ENCODE measurements at places on chromosomes 11 and 22.

DNA sequence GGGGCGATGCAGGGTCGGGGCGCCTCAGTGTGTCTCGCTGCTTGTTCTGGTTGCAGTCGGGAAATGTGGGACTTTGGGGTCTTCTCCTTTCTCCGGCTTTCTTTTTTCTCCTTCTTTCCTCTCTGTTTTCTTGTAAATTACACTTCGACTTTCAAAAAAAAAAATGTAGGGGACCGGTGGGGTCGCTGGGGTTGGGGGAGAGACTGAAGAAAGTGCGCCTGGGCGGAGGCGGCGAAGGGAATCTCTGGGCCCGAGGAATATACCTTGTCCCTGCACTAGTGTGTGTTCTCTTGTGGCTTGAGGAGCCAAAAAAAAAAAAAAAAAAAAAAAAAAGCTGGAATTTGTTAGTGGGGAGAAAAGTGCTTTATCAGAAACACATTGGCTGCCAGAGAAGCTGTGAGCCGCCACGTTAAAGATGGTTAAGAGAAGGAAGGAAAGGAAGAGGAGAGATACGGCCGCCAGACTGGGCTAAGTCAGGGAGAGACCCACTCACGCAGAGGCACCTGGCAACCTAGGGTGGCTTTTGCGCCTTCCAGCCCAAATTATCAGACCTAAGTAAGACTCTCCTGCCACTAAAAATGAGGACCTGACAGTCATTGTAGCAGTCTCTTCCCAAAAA is 8.4 kb upstream of the FLI1 start:
- no peak for DNase-seq

GRCh38 chr11:64036087-64037026 is 626 bp downstream of the FLRT1 start:
- DNase-seq: peak; percentile 35

- no peak for DNase-seq
These were observed 20.6 kb upstream of the CHST1 start for GRCh38 chr11:45685964-45686537.

GRCh38 chr11:3642071-3642951 is 519 bp upstream of the ART5 start:
- DNase-seq: peak; percentile 87

- DNase-seq: peak; percentile 21
These were observed 2.0 kb downstream of the NAV2 start for GRCh38 chr11:19714387-19715363.

- no peak for DNase-seq
These were observed 16.2 kb downstream of the LIF start for GRCh38 chr22:30230330-30230729.

DNA sequence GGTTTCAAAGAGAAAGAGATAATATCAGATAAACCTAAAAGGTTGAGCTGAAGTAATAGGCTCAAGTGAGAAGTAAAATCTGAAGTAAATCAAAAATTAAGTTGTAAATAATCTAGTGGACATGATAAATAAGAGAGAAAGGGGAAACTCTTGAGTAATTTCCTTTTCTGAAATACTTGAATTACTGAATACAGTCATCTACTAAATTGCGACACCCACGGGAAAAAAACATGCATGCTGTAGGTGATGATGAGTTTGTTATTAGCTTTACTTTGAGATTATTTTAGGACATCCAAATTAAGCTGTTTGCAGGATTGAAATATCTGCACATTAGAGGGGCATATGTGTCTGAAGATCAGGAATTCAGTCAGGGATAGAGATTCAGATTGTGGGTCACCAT is 50.0 kb upstream of the CARD18 start:
- DNase-seq: no peak

DNA sequence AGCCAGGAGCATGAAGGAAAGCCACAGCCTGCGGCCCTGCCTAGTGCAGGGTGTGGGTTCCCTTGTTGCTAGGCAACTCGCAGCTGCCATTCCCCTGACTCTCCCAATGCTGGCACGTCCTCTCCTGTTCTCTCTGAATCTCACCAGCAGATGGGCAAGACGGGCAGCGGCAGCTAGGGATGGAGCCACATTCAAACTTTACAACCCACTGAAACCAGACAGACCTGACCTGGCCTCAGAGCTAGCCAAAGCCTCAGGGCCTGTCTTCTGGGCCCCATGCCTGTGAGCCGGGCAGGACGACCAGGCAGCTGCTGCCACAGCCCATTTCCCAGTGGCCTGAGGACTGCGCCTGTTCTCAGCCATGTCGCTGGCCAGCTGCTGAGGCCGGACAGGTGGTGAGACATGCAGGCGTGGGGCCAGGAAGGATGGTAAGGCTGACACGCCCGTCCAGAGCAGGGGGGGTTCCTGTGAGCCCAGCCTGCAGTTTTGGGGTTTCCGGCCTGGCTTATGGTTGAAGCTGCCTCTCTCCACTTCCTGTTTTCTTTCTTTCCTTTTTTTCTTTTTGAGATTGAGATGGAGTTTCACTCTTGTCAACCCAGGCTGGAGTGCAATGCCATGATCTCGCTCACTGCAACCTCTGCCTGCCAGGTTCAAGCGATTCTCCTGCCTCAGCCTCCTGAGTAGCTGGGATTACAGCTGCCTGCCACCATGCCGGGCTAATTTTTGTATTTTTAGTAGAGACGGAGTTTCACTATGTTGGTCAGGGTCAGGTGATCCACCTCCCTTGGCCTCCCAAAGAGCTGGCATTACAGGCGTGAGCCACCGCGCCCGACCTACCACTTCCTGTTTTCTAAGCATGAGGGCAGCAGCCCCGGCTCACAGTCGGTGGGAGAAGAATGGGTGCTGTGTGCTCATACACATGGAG is 4.1 kb downstream of the SUN2 start:
- DNase-seq: peak; percentile 81

- DNase-seq: no peak
These were observed 12.3 kb downstream of the DGAT2 start for GRCh38 chr11:75780888-75781287.

- no peak for DNase-seq
These were observed 93.8 kb upstream of the BLID start for GRCh38 chr11:122209619-122210366.

DNA sequence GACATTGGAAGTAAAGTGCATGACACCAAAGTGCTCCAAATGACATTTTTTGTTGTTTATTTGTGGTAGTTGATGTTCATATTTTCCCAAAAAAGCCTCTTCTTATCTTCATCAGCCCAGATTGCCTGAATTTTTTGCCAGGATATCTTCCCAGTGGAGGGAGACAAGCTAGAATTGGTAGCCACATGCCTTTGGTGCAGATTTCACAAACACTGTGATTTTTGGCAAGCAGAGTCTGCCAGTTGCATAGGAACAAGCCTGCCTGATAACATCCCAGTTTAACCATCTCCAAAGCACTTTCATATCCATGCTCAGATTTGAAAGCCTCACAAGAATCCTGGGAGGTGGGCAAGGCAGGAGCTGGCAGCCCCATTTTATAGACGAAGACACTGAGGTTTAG is 102.3 kb upstream of the SYT13 start:
- no peak for DNase-seq

DNA sequence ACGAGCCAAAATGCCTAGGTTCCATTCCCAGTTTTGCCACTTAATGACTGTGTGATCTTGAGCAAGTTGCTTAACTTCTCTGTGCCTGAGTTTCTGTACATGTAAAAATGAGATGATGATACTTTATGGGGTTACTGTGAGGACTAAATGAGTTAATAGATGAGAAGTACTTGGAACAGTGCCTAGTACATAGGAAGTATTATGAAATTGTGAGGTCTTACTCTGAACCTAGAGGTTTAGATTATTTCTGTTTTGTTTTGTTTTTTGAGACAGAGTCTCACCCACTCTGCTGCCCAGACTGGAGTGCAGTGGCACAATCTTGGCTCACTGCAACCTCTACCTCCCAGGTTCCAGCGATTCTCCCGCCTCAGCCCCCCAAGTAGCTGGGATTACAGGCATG is 227.0 kb upstream of the POU2AF2 start:
- no peak for DNase-seq

GRCh38 chr11:6305297-6305696 is 15.0 kb downstream of the CAVIN3 start:
- no peak for DNase-seq

DNA sequence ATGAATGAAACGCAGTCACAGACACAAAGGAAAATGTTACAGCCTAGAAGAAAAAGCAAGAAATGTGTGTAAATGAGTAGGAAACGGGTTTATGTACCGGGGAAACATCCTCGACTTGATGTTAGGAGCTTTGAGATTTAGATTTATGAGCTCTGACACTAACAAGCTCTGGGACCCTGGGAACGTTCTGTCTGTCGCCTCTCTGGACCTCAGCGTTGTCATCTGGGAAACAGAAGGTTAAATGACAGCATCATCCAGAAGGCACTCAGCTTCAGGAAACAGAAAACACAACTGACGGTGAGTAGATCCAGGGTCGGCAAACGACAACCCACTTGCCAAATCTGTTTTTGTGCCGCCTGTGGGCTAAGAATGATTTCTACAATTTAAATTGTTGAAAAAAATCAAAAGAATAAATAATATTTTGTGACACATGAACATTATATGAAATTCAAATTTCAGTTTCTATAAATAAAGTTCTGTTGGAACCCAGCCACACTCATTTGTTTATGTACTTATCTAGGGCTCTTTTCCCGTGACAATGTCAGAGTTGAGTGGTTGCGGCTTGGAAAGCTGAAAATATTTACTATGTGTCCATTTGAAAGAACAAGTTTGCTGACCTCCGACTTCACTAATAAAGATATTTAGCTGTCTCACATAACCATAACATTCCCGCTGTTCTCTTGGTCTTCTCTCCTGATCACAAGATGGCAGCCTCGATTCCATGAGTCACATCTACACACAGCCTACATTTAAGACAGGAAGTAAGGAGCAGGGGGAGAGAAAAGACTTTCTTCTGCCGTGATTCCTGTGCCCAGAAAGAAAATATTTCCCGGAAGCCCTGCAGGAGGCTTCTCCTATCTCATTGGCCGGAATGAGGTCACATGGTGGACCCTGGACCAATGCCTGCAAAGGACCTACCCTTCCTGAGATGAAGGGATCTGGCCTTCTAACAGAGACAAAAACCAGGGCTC is 47.1 kb upstream of the SYT13 start:
- DNase-seq: no peak

DNA sequence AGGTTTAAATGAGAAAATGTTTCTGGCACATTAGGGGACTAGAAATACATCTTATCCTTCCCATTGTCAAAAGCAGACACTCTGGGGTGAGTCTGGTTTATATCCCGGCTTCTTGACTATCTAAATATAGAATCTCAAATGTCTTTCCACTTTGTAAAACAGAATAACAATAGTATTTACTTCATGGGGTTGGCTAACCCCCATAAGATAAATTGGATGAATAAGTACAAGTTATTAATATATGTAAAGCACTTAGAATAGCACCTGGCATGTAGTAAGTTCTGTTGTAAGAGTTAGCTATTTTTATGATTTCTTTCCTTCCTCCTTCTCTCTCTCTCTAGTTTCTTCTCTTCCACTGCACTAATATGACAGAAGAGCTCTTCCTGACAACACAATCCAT is 499.1 kb downstream of the INSC start:
- no peak for DNase-seq

GRCh38 chr11:70335511-70335910 is 62.8 kb upstream of the CTTN start:
- no peak for DNase-seq

DNA sequence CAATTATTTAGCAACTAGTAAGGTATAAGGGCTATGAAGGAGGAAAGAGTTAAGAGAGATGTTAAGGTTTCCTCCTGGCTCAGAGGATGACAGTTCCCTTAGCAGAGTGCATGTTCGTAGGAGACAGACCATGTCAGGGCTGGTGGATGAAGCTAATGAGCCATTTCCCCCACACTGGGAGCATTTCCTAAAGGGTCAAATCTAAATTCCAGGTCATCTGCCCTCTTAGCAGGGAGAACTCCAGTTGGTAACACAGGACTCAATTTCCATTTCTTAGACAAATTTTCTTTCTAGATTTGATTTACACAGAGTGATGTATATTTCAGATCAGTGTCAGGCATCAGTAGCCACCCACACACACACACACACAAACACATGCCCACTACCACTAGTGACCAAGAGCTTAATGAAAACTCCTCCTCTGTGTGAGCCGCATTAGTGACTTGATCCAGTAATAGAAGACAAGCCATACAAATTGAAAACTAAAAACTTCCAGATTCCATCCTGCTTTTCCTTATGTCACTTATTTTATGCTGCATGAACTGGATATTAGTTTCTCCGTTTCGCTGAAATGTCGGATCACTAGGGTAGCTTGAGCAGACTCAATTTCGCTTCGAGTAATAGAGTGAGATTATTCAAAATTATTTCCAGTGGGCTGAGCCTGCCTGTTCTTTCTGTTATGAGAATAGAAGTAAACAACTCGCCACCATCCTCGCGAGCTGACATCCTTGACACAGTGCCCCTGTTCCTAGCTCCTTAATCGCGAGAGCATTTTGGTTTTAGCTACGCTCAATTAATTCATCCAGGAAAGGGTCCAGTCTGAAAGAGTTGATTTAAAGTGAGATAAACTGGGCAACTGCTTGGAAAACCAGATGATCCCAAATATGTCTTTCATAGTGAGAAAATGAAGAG is 582.6 kb downstream of the SOX6 start:
- DNase-seq: no peak

- DNase-seq: no peak
These were observed 468.9 kb downstream of the LUZP2 start for GRCh38 chr11:24965748-24966147.

DNA sequence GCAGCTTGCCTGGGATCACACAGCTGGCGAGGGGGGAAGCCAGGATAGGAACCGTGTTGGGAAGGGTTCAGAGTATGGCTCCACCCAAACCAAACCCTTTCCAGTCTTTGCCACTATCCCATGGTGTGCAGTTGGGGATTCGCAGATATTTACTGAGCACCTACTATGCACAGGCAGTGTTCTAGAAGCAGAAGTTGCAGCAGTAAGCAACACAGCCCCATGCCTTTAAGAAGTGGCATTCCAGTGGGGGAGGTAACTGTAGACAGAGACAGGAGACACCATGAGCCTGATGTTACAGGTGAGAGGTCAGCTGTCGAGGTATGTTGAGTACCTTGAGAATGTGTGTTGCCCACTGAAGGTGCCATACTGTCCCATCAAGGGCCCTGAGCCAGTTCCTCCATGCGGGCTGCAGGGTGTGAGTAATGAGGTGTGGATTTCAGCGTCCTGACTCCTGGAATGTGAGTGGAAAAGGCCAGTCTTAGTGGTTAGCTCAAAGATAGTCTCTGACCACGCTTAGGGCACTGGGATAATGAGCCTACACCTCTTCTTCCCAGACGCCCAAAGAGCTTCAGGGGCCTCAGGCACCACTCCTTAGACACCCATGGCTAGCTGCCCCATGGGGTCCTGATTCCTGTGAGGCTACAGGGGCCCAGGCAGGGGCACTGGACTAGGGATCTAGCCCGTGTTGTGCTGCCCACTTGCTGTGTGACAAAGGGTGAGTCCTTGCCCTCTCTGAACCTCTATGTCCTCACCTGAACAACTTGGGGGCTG is 71.8 kb upstream of the TP53I11 start:
- no peak for DNase-seq

GRCh38 chr11:15145615-15146014 is 30.9 kb downstream of the INSC start:
- DNase-seq: no peak

DNA sequence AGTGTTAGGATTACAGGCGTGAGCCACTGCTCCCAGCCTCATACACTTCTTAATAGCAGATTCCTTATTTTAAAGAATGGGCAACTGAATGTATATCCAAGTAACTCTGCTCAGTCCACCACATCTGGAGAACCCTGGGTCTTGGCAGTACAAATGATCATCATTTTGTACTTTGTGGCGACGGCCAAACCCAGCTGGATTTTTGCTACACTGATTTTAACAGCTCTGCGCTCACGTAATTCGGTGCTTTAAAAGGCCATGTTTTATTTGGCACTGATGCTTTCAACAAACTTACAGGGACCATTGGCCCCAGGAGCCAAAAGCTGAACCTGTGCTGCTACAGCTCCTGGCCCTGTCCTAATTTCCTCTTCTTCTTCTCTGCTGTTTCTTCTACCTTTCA is 60.8 kb upstream of the PDE3B start:
- no peak for DNase-seq

All from activated T-cell treated with anti-CD3 and anti-CD28 coated beads, Interleukin-2, amount 50 U/mL, for 48 hours (primary cell).